ENCODE measurements at places on chromosomes 5 and 9. TPM values are rescaled to one million over a fixed set of nuclear protein-coding genes. Genes with fewer than 3 reads are reported as not detected.

The TNFSF15 gene
- total RNA-seq, result 0.11 TPM

The PCDHGA4 gene
- 0.15 TPM for total RNA-seq

The PCDHGA9 gene
- total RNA-seq, result 0.07 TPM

The CCL21 gene
- not detected for total RNA-seq

The UNC5A gene
- 0.39 TPM for total RNA-seq

The SPAAR gene
- total RNA-seq, result not detected

The PHF24 gene
- total RNA-seq, result 0.14 TPM

The AQP7 gene
- 0.31 TPM for total RNA-seq

The ZNF354C gene
- total RNA-seq, result 0.74 TPM

The STK32A gene
- total RNA-seq, result 0.24 TPM

The ADAMTSL2 gene
- total RNA-seq, result not detected
